ENCODE measurements at places on chromosomes 11 and 22.

GRCh38 chr11:131985846-131986301 lies 615.5 kb downstream of the NTM start:
- no peak for DNase-seq

DNA sequence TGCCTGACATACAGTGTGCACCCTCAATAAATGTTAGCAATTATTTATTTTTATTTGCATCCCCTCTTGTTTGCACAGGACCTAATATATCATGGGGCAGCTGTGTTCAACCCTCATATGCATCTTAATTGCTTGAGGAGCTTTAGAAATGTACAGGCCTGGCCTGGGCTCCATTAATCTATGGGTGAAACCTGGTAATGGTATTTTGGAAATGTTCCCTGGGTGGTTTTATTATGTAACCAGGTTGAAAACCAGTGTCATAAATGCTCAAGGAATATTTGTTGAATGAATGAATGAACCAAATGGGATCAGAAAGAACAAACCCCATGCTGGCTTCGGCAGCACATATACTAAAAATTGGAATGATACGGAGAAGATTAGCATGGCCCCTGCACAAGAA lies 84.0 kb upstream of the PICALM start:
- DNase-seq = no peak

- no peak for DNase-seq
Measured at GRCh38 chr11:65868076-65868667, 4.4 kb downstream of the EFEMP2 start.

DNA sequence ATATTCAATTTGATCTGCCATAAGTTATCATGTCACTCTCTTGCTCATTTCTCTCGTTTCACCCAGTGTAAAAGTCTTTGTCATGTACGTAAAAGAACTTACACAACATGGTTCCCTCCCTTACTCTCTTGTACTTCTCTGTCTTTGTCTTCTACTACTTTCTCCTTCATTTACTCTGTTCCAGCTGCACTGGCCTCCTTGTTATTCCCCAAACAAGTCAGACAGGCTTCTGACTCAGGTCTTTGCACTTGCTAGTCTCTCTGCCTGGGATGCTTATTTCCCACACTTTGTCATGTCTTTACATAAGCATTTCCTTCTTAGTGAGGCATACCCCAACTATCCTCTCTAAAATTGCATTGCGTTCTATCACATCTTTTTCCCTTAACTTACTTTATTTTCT lies 117.3 kb downstream of the CYP2R1 start:
- DNase-seq = no peak

GRCh38 chr11:36454941-36455631 lies 55.0 kb downstream of the TRAF6 start:
- DNase-seq = no peak

DNA sequence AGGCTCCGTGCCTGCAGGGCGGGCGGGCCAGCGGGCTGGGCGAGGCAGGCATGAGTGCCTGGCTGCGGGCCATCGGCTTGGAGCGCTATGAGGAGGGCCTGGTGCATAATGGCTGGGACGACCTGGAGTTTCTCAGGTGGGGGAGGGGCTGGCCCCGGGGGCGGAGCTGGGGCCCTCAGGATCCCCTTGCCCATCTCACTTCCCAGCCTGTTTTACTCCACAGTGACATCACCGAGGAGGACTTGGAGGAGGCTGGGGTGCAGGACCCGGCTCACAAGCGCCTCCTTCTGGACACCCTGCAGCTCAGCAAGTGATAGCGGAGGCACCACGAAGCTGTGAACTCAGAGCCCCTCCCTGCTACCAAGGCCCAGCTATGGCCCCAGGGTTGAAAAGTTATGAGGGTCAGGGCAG lies 5.9 kb downstream of the PHOX2A start:
- DNase-seq = peak; percentile 83

GRCh38 chr11:112163875-112164685 lies at the start of gene IL18:
TSS of gene IL18 (minus strand) at chr11:112164094. CDS start at chr11:112155053, 9,041 bp downstream.
- no peak for DNase-seq

- no peak for DNase-seq
Measured at GRCh38 chr11:104581246-104581980, 316.8 kb downstream of the CASP12 start.

GRCh38 chr11:61110255-61111049 lies 8.2 kb downstream of the CD5 start:
- DNase-seq = no peak

DNA sequence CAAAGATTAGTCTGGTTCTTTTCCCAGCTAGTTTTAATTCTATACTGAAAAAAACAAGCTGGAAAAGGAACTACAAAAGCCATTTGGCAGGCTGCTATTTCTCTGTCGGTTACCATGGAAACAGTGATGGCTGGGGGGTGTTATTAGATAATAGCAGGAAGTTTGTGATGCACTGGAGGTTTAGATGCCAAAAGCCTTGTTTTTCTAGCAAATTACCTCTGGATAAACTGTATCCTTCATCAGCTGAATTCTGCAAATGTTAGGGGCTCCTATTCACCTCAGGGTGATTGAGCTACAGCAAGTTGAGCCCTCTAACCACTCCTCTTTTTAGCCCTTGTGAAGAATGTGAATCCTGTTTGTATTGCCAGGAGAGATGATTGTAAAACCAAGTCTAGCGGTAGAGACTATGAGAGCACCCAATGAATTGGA lies 25.2 kb downstream of the ALKBH3 start:
- DNase-seq = no peak

DNA sequence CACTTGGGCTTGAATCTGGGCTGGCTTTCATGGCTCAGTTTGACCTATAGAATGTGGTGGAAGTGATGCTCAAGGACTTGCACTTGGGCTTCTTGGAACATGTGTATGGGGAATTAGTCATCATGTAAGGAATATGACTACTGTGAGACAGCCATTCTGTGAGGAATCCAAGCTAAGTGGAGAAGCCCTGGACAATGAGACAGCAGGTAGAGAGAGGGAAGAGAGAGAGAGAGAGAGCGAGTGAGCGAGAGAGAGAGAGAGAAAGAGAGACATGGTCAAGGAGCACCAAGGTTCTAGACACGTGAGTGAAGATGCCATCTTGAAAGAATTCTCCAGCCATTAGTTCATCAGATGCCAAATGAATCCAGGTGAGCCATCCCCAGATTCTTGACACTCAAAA lies 261.6 kb upstream of the SORL1-AS1 start:
- DNase-seq = no peak

- DNase-seq = no peak
Measured at GRCh38 chr11:45185228-45185729, 38.8 kb downstream of the PRDM11 start.

DNA sequence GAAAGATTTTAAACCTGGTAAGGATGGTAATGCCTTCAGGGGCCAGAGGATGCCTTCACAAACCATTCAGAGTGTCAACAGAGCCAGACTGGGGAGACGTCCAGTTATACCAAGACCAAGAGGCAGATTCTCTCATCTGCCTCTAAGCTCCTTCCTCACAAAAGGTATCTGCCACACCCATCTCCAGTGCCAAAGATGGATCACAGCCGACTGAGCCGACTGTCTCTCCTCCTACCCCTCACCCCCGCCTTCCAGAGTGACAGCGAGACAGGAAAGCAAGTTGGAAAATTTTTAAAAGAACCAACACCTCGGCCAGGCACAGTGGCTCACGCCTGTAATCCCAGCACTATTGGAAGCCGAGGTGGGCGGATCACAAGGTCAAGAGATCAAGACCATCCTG lies 79.1 kb upstream of the AKIP1 start:
- DNase-seq = no peak

GRCh38 chr11:57353036-57353435 lies 14.9 kb downstream of the P2RX3 start:
- DNase-seq = no peak

- DNase-seq = no peak
Measured at GRCh38 chr11:12962306-12962705, 46.8 kb upstream of the RASSF10 start.

- DNase-seq = no peak
Measured at GRCh38 chr11:95241681-95242081, 10.7 kb upstream of the SESN3 start.

GRCh38 chr22:41690476-41690875 lies 1.8 kb upstream of the SNU13 start:
- DNase-seq = no peak

DNA sequence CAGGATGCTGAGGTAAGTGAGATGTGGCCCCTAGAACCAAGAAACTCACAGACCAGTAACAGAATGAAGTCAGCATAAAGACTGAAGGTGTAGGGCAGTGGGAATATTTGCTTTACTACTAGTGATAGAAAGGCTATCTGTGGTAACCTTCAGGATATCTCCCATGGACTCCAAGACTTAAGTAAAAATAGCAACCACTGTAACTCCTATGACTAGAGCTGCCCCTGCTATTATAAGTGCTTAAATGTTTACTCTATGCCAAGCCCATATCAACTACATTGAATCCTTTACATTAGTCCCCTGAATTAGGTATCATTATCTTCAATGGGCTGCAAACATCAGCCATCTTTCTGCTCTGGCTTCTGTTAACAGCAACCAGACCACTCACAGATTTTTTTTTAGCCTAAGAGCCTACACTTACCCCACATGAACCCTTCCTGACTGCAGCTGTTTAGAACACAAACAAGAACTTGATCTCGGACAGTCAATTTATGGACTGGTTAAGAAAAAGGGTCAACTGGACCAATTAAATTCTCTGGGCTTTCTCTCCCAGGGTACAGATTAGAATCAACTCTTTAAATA lies 335.1 kb upstream of the API5 start:
- DNase-seq = no peak

DNA sequence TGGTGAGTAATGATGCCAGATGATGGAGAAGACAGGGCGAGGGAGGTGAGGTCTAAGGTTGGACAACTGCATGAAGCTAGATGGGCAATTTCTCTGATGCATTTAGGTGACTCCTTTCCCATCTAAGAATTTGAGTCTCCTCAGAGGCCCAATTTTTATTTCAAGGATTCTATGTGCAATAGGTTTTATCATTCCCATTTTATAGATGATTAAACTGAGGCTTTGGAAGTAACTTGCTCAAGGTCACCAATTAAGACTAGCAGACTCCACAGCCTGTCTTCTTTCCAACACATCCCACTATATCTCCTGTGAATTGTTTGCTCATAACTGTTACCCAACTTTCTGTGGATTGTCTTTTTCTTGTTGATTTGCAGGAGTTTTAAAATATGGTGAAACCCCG lies 28.5 kb downstream of the DSCAML1 start:
- DNase-seq = no peak

- DNase-seq = no peak
Measured at GRCh38 chr11:25183411-25183810, 686.6 kb downstream of the LUZP2 start.

- DNase-seq = peak; percentile 82
Measured at GRCh38 chr11:6319704-6320410, 444 bp downstream of the CAVIN3 start.

DNA sequence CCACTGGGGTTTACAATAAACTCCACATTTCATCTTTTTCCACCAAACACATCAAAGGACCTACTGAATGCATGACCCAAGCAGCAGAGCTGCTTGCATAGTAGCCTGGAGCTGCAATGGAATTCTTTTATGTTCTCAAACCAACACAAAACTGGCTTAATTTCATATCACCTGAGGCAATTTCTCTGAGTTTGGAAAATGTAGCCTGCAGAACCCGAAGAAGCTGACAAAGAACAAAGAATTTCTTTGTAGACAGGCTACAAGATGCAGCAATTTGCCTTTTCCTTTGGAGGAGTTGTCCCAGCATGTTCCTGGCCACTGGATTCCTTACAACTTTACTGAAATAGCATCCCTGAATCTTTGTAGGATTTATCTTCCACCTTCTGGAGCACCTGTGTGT lies 5.5 kb upstream of the TECTA start:
- DNase-seq = no peak

- DNase-seq = no peak
Measured at GRCh38 chr22:20441631-20442484, 4.2 kb upstream of the SCARF2 start.

GRCh38 chr22:27212617-27213177 lies 555.3 kb downstream of the MIAT start:
- no peak for DNase-seq

DNA sequence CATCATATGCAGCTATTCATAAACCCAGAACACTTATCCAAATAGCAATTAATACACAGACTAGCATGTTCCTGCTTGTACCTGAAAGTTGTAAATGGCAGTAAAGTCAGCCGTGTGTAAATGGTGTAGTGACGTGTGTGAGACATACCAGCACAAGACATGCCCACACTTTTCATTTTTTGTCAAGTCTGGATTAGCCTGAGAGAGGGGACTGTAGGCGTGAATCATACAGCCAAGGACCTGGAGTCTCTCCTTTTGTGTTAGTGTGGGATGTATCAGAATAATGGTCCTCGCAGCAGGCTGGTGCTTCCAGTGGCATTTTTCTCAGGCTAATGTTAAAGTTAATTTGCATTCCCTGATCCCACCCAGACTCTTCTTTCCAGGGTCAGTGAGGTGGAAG lies 116.8 kb upstream of the BMAL1 start:
- DNase-seq = no peak

DNA sequence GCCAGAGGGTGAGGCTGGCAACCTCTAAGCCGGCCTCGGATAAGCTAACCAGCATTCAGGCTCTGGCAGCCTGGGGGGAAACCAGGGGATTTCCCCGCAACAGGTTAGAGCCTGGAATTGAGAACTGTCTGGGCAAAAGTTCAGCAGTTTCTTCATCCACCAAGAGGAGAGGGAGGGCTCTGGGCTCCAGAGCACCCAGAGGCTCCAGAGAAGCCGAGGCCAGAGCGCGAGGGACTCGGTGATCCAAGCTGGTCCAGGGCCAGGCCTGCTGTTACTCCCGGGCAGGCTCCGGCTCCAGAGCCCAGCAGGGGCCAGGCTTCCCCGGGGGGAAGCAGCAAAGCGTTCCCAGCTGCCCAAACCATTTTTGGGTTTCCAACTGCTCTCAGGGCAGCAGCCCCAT lies 13.3 kb upstream of the SH3BP1 start:
- no peak for DNase-seq

DNA sequence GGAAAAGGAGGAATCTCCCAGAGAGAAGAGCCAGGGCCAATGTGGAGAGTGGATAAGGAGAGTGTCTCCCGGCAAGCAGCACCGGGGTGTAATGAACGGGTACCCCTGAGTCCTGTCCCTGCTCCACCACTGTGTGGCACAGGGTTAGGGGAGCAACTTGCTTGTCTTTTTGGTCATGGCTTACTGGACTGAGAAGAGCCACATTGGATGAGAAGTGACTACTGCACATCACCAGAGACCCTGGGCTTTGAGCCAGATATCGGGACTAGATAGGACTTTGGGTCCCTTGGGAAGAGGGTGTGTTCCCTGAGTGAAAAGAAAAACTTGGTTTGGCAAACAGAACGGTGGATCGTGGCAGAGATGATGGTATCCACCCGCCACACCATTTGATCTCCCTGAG lies 24.6 kb downstream of the SDHAF2 start:
- DNase-seq = no peak

DNA sequence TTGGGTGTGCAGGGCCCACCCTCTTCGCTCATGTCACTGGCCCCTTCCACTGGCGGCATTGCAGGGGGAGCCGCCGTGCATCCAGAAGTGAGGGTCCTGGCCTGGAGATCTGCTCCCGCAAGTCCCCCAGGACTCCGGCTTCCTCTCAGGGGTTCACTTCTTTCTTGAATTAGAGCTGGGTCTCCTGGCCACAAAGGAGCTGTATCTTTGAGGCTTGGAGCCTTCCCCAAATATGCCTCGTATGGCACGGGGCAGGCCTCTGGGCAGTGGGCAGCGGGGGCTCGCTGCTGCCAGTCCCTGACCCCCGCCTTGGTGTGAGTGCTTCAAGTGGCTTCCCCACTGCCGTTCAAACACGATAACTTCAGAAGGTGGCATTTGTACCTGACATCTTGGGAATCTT lies 7.4 kb upstream of the IFITM3 start:
- DNase-seq = peak; percentile 58
